A172 (cell line): ENCODE measurements at places on chromosomes 2 and 18.

GRCh38 chr18:32293107-32293506 is 103.3 kb downstream of the MEP1B start:
- DNase-seq = no peak

- DNase-seq = no peak
Measured at GRCh38 chr18:13406049-13406615, 187.6 kb downstream of the LDLRAD4 start.

GRCh38 chr2:68104111-68104835 is 41.5 kb upstream of the C1D start:
- no peak for DNase-seq

DNA sequence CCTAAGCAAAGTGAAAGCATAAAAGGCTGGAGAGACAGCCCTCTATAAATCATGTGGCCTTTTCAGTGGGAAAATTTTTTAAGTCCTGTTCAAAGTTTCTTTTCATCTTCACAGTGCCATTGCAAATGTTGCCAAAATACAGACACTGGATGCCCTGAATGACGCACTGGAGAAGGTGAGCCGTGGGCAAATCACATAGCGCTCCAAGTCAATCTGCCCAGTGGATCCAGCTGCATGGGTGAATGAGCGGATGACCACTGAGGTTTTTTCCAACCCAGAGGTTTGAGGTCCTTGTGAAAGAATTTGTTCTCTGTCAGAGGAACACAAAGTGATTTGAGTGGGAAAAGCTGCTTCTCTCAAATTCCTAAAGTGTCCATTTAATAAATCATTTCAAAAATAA is 11.8 kb downstream of the DAPL1 start:
- no peak for DNase-seq

DNA sequence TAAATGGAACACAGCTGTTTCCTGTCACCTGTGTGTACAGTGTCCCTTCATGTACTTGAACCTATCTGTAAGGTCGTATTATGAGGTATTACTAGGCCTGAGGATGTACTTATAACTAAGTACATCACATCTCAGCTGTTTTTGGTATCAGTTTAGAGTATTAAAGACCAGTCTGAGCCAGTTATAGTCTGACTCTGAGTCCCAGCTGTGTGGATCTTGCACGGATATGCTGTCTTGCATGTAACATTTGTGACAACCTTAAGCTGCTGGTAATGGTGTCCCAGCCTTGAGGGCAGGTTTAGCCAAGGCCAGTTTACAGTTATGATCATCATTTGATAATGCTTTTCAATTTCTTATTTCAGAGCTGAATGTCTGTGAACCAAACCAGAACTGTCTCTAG is 496.3 kb downstream of the SLC4A3 start:
- no peak for DNase-seq
